ENCODE measurements at places on chromosomes 6 and 20. TPM values are rescaled to one million over a fixed set of nuclear protein-coding genes. Genes with fewer than 3 reads are reported as not detected.
A peak's percentile ranks its signal among the peaks of the same experiment; 100 is the strongest.

Gene KCNK5
- 0.04 TPM for polyA plus RNA-seq

Gene DNMT3B
- polyA plus RNA-seq: not detected

Gene MYLK2
- polyA plus RNA-seq: not detected

Gene KIF6
- not detected for polyA plus RNA-seq

- no peak for DNase-seq
Observed at GRCh38 chr6:89974834-89975233, 80.6 kb downstream of the GJA10 start.

DNA sequence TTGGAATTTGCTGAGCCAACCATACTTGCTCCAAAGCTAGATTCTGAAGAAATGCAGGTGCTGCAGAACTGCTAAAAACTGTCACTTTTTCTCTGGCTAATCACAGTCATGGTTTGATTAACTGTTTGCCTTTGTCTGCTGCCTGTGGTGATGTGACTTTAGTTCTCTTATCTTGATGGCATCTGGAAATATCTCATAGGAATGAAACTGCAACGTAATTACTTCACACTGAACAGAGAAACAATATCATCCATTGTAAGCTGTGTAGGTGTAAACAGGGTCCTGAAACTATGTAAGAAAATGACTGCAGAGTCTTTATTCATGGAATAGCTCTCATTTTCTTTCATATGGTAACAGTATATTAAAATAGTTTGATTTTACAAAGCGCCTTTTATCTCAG is 721.9 kb upstream of the HS3ST5 start:
- DNase-seq: no peak

GRCh38 chr6:34630040-34630439 is 66.5 kb downstream of the ILRUN start:
- DNase-seq: no peak

GRCh38 chr6:70119218-70119835 is 183.6 kb downstream of the COL9A1 start:
- DNase-seq: no peak

GRCh38 chr6:115582386-115582785 is 478.3 kb downstream of the FRK start:
- no peak for DNase-seq

DNA sequence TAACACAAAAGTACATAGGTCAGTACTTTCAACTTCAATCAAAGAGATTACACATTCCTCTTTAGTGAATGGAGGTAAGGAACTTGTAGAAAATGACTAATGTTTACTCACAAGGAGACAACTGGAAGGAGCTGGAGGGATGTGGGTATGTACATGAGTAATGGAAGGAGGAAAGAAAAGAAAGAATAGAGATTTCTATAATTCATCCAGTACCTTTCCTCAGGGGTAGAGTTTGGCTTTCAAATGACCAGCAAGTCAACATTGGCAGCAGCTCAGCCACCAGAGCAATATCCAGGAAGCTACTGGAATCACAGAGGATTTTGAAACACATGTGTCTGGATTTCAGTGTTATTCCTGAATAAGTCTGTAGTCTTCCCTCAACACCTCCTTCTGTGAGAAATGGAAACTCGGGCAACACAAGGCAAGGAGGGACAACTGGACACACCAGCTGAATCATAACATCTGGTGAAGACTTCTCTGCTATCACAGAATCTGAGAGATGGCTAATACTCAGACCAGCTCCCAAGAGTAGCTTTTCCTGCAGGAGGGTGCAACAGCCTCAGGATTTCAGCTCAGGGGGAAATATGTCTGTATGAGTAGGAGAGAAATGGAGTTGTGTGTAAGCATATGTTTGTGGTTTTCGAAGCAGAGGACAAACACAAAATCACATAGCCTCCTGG is 98.8 kb downstream of the HAO1 start:
- DNase-seq: no peak

DNA sequence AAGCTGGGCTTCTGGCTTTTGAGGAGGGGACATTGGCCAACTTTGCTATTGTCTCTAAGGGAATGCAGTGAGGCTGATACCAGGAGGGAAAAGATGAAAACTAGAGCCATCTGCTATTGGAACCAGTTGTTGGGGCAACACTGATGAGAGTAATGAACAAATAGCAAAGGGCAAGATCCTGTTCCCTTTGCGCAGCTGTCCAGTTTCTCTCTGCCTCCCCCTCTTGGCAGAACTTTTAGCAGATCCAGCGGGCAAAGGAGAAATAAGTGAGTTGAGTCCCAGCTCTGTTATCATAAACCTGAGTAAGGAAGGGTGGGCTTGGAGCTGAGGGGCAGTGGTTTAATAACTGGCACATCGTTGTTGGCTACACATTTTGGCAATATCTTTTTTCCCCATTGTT is 126.8 kb downstream of the AKAP7 start:
- no peak for DNase-seq

- DNase-seq: no peak
Observed at GRCh38 chr6:133046576-133046975, 194.6 kb upstream of the EYA4 start.

DNA sequence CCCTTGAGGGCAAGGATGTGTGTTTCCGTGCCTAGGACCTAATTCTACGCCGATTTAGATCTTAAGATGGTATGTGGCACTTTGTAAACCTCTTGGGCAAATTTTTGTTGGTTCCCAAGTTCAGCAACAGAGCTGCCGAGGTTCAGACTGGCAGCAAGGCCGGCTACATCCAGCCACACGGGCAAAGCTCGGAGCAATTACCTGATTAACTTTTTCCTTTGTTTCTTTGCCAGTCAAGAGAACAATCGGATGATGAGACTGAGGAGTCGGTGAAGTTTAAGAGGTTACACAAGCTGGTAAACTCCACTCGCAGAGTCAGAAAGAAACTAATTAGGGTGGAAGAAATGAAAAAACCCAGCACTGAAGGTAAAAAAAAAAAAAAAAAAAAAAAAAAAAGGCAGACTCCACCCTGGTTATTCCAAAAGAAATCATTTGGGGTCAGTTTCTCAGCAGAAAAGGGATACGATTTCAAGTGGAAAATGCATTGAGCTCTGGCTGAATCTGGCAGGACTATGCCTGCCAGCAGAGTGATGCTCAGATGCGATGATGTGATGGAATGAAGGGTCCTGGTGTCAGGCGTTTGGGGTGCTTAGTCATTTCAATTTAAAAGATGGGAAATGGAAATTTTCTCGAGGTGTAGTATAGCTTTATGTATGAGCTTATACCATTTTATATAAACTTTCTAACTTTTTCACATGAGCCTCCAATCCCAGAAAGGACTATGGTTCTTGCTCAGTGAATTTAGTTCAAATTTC is 171.6 kb downstream of the SASH1 start:
- no peak for DNase-seq

DNA sequence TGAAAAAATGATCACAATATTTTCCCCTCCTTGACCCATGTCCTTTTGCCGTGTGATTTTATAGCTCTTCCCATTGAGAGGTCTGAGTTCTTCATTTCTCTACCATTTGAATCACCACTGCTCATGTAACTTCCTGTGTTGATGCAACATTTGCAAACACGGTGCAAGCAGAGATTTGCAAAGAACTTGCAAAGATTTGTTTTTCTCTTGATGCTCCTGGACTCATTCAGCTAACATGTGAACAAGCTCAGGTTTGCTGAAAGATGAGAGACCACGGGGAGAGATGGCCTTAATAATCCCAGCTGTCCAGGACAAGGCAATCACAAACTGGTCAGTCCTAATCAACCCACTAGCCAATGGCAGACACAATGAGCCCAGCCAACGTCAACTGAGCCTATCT is 8.6 kb downstream of the VNN2 start:
- peak; percentile 83 for DNase-seq

GRCh38 chr20:46357030-46357514 is 48.8 kb upstream of the CDH22 start:
- no peak for DNase-seq

DNA sequence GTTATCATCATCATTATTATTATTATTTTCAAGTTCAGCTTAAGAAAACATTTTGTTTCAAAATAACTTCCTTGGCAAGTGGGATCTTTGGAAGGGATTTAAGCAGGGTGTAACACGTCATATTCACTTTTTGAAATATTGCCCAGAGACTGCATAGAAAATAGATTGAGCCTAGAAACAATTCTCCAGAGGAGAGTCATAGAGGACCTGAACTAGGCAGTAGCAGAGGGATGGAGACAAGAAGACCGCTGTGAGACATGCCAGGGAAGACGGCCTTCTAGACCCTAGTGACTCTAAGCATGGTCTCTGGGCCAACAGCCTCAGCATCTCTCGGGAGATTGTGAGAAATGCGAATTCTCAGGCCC is 55.5 kb downstream of the EDN1 start:
- no peak for DNase-seq

All from CD14-positive monocyte (primary cell).